ENCODE measurements at places on chromosomes 5 and 9.

- peak; percentile 64 for DNase-seq
These were observed 38.9 kb upstream of the STXBP1 start for GRCh38 chr9:127572961-127573721.

GRCh38 chr5:106085136-106085535 lies 1585.6 kb downstream of the EFNA5 start:
- DNase-seq = no peak

GRCh38 chr9:88800329-88800682 lies 191.0 kb upstream of the S1PR3 start:
- no peak for DNase-seq

- no peak for DNase-seq
These were observed 35.7 kb downstream of the NSD1 start for GRCh38 chr5:177169271-177169670.

DNA sequence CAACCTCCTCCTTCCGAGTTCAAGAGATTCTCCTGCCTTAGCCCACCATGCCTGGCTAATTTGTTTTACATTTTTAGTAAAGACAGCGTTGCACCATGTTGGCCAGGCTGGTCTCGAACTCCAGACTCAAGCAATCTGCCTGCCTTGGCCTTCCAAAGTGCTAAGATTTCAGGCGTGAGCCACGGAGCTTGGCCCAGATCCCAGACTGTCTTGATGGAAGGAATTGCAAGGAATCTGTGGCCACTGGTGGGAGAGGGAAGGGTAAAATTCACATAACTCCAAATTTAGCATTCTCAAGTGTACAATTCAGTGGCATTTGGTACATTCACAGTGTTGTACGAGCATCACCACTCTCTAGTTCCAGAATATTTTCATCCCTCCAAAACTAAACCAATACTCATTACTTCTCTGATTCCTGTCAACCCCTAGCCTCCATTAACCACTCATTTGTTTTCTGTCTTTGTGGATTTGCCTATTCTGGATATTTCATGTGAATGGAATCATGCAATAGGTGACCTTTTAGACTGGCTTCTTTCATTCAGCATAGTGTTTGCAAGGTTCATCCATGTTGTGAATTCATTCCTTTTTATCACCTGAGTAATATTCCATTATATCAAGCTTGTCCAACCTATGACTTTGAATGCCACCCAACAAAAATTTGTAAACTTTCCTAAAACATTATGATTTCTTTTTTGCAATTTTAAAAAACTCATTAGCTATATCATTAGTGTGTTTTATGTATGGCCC lies 8.9 kb upstream of the MYO10 start:
- no peak for DNase-seq

GRCh38 chr5:40877371-40877988 lies 31.8 kb upstream of the C7 start:
- no peak for DNase-seq

DNA sequence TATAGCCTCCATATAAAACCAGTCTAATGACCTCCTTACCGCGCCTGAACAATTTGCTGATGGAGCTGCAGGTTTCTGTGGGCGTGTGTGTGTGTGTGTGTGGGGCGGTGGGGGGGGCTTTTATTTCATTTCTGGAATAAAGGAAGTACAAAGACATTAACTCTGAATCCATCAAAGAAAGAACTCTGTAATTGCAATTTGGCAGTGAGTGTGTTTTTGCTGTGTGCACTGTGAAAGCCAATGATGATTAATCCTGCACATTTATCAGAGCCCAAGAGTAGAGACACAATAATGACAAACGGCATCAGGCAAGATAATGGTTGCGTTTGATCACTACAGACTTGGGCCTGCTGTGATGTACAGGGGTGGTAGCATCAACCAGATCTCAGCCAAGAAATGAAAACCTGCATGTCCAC lies 29.3 kb upstream of the NDFIP1 start:
- no peak for DNase-seq

DNA sequence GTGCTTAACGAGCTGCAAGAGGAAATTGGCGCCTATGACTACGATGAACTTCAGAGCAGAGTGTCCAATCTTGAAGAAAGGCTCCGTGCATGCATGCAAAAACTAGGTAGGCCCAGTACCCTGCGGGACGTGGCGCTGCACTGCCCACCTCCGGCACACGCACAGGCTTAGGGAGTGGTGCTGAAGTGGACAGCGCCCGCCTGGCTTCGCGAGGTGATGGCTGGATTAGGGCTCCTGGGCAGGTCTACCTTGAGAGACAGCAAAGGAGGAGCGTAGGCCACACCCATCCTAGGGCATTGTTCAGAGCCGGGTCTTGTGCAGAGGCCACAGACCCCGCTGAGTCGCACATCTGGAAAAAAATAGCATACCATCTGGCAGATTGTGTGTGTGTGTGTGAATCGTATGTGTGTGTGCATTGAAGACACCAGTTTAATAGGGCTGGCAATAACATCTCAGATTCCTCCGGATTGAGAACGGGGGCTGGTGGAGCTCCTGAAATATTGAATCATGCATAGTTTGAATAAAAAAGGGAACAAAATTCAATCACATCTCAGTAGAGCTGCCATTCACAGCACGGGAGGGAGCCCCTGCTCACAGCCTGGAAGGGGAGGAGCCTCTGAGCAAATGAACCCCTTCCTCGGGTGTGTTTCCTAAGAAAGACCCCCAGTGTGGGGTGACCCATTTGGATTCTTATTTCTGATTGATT lies 11.1 kb downstream of the OLFM1 start:
- DNase-seq = no peak

GRCh38 chr5:14432931-14433589 lies 148.5 kb upstream of the OTULINL start:
- DNase-seq = no peak

DNA sequence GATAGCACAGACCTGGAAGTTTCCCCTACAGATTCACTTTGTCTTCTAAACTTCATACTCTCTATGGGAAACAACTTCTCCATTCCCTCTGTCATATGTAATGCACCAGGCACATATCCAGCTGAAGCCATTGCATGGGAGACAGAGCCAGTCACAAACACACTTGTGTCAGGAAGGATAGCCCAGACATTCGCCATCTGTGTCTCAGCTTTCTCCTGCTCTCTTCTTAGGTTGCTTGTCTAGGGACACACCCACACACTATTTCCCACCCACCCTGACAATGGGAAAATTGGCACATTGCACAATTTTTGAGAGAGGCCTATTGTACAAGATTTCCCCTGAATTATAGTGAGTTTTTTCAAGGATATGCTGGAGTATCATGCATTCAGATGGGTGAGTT lies 158.4 kb upstream of the MPDZ start:
- DNase-seq = no peak

DNA sequence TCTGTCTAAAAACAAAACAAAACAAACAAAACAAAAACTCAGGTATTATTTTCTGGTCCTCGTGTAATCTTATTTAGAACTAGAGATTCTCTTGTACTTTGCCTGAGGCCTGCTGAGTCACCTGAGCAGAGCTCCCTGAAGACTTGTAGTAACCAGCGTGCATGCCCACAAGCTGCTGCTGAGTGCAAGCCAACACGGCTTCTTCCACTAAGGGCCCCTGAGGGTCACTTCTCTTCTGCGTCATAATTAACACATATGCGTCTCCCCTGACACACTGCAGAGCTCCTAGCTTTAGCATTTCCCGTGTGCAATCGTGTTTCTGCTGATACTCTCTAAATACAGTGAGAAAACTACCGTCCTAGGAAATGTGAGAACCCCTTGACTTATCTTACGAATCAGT lies 10.9 kb upstream of the NDFIP1 start:
- no peak for DNase-seq

DNA sequence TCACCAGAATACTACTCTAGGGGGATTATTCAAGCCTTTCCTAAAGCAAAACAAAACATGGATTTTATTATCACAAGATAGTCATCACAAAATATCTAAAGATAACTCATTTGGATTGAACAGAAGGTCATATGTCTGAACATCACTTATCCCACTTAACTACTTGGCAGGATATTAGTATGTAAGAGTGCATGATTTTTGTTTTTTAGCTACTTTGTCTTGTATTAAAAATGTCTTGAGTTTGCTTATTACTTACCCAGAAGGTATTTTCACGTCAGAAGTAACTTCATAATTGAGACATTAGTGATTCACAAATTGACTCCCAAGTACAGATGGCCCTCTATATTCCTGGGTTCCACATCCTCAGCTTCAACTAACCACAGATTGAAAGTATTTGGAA lies 113.8 kb downstream of the TLE4 start:
- no peak for DNase-seq

- no peak for DNase-seq
These were observed 31.2 kb downstream of the ERMP1 start for GRCh38 chr9:5801739-5802113.

GRCh38 chr9:68669218-68669617 lies 35.8 kb upstream of the PIP5K1B start:
- no peak for DNase-seq

- DNase-seq = no peak
These were observed 69.2 kb downstream of the ANGPTL2 start for GRCh38 chr9:127053057-127053821.

- DNase-seq = no peak
These were observed 101.1 kb downstream of the PSD2 start for GRCh38 chr5:139896718-139897117.

- DNase-seq = no peak
These were observed 7.4 kb downstream of the C5orf46 start for GRCh38 chr5:147898875-147899401.

DNA sequence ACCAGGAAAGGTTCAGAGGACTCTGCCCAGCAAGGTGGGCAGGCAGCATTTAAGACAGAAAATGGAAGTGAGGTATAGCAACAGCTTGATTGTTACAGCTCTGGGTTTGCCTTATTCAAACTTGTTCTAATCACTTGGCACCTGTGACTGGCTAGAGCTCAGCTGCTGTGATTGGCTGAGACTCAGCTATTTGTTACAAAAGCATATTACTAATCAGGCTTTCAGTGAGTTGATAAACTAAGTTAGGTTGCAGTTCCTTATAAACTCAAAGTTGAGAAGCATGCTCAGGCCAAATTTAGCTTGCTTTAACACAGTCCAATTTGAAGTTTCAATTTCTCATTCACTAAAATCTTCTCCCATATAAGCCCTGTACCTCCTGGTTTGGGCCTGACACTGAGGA lies 56.3 kb downstream of the GDA start:
- no peak for DNase-seq

GRCh38 chr5:136703706-136704105 lies 338.4 kb upstream of the TRPC7 start:
- no peak for DNase-seq

- DNase-seq = no peak
These were observed 187.3 kb downstream of the CDH12 start for GRCh38 chr5:22665801-22666200.

DNA sequence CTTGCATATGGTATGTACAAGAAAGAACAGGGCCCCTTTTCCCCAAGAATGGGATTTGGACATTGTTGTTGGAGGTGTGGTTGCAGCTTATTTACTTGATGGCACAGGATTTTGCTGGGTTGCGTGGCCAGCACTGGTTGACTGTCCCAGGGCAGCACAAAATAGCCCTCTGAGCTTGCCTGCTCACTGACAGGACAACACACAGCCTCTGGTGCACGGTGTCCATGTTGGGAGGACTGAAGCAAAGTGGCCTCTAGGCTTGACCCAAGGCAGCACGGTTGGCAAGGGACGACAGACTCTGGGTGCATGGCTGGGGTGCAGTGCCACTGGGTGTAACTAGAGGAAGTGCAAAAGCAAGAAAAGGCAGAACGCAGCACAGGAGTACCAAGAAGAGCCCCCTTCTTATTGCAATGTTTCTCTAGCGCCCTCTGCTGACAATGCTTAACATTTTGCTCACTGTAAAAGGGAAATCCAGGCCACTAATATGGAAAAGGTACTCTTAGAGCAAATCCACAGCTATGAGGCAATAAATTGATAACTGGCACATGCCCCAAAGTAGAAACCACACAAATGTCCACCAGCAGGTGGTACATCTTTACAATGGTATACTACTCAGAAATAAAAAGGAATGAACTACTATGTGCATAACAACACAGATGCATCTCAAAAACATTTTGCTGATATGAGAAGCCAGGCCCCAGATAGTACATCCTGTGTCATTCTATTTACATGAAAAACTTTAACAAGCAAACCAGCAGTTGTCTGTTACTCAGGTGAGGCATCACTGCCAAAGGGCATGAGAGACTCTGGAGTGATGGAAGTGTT lies 47.4 kb upstream of the BARX1 start:
- DNase-seq = peak; percentile 20

GRCh38 chr9:87278971-87279733 lies 218.5 kb upstream of the DAPK1 start:
- no peak for DNase-seq

DNA sequence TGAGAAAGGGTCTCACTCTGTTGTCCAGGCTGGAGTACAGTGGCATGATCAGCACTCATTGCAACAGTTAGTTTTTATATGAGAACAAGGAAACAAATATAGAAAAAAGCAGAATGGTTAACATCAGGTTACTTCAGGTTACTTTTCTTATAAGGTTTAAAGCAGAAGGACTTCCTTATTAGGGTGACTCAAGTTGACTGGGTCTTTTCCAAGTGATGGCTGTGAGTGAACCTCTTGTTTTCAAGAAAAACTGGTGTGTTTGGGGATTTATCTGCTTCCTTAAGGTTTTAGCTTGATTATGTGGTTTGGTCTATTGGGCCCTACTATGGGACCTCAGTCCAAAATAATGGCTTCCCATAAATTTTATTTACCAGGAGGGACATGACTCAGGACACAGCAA lies 99.2 kb downstream of the ARRDC3 start:
- no peak for DNase-seq

GRCh38 chr5:72955143-72955767 lies 586 bp upstream of the FCHO2 start:
- DNase-seq = no peak

DNA sequence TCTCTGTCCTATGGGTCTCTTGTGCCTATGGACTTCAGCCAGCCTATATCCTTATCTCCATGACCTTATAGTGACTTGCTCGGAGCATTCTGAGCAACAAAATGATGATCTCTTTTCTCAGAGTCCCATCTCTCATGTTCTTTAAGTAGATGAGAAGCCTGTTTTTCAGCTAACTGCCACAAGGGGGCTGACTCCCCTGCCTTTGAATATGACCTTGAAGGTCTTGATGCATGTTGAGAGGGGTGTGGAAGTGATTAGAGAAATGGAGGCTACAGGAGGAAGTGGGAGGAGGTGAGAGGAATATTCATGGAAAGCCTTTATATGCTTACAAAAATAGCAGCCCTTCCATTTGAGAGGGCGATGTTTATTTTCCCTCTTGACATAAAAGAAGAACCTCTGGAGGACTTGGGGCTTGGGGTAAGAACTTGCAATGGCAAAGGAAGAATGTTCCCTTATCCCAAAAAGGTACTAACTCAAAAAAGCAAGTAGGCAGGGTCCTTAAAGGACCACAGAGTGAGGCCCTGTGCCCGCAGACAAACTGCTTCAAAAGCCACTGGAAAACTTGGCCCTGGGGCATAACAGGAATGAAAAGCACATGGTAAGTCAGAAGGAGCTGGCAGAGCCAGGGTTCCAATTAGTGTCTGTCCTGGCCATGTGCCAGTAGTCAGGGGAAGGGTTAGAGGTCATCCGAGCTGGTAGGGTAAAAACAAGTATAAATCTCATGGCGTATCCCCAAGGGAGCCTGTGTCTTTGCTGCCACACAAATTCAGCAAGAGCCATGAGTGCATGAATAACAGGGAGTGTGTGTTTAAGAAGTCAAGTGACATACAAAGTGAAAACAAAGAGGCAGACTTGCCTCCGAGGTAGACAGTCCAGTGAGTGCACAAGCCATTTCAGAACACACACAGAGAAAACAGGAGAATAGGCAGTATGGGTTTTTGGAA lies 39.1 kb downstream of the FGD3 start:
- DNase-seq = no peak

All from A549 (cell line).